ENCODE measurements at places on chromosomes 2 and 18.
A peak's percentile ranks its signal among the peaks of the same experiment; 100 is the strongest.

DNA sequence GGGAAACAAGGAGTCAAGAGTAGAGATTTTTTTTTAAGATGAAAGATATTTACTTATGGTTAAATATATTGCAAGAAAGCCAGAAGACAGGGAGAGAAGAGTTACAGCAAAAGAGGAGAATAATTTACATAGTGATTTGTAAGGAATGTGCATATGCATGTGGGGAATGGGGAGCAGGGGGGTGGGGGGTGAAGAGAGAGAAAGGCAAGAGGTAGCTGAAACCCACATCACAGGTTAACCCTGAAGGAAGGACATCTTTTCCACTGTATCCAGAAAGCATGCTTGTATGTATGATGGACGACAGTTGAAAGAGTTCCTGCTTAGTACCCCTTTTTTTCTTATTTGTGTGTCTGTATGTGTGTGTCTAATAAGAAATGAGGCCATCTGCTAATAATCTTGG, 371.9 kb downstream of the RAD51AP2 start:
- DNase-seq = no peak

DNA sequence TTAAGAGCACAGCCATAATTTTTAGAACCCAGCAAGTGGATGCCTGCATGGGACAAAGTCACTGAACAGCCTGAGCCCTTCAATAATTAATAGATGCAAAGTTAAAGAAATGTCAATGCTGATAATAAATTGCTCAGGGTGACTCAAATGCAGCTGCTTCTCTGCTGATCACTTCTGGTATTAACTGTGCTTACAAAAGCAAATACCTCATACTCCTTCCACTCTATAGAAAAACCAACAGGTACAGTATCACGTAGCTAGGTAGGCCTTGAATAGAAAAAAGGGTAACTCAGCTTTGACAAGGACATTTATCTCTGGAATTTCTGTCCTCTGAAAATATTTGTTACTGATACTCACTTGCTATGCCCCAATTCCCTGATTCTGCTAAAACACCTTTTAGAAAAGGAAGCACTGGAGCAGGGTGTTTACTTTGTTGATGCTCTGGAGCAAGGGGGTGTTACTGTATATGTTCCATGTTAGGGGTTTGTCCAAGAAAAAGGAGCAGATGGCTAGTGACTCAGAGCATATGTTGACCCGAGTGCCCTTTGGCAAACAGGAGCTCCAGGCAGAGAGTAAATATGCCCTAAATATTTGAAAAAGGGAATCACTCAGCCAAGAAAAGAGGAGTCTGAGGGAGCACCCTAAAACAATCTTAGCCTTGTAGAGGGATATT, 59.1 kb upstream of the RTN4 start:
- DNase-seq = no peak

GRCh38 chr2:149218497-149218896, 111.9 kb upstream of the LYPD6 start:
- no peak for DNase-seq

GRCh38 chr2:57376985-57377384, 669.6 kb upstream of the VRK2 start:
- DNase-seq = no peak

- DNase-seq = no peak
These were observed 27.1 kb upstream of the BARD1 start for GRCh38 chr2:214836568-214836967.

GRCh38 chr18:67634631-67635338, 118.3 kb upstream of the DSEL start:
- no peak for DNase-seq

GRCh38 chr2:189049709-189050164, 75.6 kb downstream of the COL3A1 start:
- DNase-seq = no peak

GRCh38 chr18:80037869-80038630, 3.8 kb downstream of the RBFA start:
- DNase-seq = no peak

DNA sequence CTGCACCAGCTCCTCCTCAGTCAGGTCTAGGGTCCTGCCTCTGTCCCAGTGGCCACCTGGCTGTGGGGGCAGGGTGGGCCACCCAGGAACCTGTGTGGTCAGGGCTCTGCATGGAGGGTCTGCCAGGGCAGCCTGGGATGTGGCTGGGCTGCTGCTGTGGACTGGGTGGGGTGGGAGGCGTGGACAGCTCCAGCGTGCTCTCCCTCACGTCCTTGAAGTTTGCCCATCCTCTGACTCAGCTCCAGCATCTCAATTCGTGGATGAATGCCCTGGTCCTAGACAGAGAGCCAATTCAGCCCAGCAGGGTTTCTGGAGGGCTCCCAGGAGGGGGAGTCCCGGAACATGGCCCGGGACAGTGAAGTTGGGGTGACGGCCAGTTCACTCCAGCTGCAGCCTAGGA, 64.3 kb upstream of the EPAS1 start:
- DNase-seq = no peak

DNA sequence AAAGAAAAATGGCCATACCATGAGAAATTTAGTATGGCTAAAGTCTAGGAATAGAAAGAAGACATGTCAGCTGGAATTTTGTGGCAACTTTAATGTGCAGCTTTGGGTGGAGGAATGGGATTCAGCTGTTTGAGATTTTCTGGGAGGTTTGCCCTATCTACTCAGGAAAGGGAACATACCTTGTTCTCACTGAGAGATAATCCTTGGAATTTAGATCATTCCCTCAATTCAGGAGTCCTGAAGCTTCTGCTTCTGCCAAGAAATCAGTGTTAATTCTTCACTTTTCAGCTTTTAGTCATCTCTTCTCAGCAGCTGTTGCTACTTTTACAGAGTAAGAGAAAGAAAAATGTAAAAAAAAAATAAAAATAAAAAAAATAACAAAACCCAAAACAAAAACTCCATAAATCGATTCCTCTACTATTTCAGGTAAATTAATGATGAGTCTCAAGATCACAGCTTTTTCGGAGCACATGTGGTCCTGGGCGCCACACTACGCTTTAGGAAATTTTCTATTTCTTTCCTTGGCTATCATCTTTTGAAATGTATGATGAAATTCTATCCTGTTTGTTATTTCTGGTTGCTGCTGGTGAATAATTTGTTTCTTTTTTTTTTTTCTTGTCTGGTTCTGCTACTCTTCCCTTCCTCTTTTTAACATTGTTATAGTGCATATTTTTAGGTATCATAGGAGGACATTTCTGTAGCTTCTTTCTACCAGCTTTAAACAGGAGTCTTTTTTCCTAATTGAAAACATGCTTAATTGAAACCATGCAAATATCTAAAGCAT, 18.9 kb upstream of the BAZ2B start:
- no peak for DNase-seq

DNA sequence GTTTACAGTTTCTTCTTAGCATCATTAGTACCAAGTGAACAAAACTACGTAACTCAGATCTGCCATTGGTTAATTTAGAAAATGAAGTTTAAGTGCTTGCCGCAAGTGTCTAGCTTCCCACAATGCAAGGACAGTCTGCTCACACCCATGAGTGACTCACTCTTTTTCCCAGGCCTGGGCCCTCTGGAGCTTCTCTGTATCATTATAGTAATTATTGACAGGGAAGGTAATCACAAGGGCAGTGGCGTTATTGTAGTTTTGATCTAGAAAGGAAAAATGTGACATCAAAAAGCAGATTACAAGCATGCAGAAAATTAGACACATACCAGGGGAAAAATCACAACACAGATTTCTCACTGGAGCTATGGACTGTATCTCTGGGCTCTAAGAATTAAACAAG, 38.5 kb downstream of the NPC1 start:
- DNase-seq = no peak

DNA sequence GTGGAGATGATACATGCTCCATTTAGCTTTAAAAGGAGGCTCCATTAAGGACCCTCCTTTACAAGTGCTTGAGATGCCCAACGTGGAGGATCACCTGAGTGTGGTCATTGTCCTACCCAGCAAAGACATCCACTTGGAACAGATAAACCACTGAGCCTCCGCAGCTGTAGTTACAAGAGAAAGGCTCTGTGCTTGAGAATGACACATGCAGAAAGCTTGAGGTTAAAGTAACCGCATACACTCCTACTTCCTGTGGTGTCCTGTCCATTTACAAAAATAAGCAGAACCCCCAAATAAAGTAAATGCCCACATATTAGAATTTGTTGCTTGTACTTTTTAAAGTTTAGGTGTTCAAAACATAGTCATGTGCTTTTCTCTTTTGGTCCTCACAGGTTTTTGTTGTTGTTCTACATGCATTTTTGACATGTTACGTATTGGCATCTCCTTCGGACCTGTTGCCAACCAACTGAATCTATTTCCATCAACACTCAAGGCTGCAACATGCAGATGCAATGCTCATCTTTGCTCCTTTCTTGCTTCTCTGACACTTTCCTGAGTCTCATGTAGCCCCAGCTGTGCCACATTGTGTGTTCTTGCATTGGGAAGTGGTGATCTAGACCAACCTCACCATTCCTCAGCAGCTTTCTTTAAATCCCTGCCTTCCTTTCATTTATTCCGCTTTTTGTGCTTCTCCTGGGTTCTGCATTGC, 56.0 kb downstream of the SERPINB7 start:
- DNase-seq = no peak

- DNase-seq = no peak
These were observed 16.5 kb upstream of the ME2 start for GRCh38 chr18:50862401-50862800.

DNA sequence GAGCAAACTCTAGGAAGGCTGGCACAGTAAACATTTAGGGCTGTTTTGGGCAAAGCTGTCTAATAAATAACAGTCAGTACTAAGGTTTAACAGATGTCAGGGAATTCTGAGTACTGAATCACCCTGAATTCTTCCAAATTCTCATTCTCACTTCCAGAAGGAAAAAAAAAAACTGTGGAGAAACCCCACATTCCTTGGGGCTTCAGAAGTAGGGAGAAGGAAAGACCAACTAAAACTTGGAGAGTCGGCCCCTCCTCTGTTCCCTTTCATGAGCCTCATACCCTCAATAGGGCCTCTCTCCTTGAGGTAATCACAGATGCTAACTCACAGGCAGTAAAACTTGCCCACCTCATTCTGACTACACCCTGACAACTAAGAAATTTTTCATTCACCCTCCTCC, 62.1 kb downstream of the CCDC148 start:
- no peak for DNase-seq

DNA sequence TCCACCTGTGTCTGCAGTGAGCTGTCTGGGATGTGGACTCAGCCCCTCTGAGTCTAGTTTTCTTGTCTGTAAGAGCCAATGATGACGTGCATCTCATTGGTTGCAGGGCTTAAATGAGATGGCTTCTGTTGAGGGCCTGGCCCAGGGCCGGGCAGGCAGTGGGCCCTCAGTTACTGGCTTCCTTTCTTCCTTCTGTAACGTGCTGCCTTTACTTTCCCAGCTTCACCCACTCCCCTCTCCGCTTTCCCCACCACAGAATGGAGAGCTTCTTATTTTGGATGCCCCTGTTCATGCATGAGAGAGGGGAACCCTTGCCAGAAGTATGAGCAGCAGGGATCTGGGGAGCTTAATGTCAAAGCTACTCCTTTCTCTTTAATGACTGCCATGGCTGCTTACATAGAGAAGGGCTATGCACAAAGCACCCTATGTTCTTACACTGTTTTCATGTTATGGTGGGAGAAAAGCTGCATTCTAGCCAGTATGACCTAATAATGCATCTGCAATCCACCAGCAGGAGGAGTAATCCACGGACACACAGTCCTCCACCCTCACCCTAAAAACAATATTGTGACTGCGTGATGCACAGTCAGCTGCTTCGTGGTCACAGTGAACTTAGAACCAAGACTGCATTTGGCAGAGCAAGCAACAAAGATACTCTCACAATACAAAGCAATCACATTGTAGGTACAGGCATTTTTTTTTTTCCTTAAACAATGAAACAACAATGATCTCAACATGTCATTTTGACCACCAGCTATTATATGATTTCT, 37.2 kb downstream of the CREG2 start:
- no peak for DNase-seq

GRCh38 chr2:71455011-71455740, 1.8 kb downstream of the DYSF start:
- no peak for DNase-seq

GRCh38 chr2:232798187-232798586, 21.8 kb upstream of the KCNJ13 start:
- no peak for DNase-seq

DNA sequence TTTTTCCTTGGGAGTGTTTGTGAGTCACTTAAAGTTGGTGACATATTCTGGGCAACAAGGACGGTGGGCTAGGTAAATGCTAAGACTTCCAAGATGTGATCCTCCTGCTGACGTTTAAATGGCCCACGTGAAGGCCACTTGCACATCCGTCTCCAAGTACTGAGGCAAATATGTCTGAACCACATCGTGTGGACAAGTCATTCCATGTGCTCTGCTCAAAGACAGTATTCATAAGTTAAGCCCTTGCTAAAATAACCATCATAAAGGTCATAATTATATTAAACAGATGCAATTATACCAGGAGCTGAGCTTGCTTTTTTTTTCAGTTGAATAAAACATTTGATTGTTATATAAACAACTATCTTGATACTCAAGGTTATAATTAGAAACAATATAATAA, 44.8 kb downstream of the SPP2 start:
- no peak for DNase-seq

- no peak for DNase-seq
These were observed 21.2 kb downstream of the TUBB6 start for GRCh38 chr18:12329125-12329698.

GRCh38 chr18:72830109-72830508, 37.7 kb downstream of the NETO1 start:
- peak; percentile 6 for DNase-seq

GRCh38 chr2:44598330-44599119, 236.8 kb downstream of the CAMKMT start:
- DNase-seq = no peak

- no peak for DNase-seq
These were observed 5.4 kb downstream of the GPN1 start for GRCh38 chr2:27634291-27634690.

DNA sequence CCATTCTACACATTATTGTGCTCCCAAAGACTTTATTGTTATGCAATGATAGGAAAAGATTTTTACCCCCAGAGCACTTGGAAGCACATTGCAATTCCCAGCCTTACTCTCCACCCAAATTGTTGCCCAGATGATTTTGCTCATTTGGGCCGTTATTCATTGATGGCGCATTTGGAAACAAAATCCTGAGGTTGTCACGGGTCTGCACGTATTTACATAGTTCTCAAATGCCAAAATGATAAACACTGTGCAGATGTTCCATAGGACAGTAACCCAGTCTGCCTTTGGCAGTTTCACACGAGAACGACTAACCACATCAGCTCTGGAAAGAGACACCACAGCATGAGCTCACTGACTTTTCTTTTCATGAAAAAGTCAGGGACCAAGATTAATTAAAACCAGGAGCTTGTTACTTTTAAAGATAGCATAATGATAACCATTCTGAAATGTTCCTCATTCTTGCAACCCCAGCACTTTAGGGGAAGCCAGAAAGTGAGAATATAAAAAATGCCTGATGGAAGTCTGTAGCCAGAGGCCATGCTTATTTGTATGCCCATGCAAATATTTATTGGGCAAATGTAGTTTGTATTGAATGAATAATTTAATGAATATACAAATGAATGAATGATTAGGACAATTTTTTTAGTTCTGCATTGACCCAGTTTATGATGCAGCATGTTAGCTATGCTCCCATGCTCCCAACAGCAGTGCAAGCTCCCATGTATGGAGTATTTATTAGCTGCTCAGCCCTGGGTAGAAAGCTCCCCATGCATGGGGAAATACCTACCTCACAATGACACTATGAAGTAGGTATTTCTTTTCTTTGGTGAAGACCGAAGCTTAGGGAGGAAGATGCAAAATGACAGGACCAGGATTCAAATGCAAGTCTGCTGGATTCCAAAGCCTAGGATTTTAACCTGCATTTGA, 84.6 kb downstream of the MAIP1 start:
- no peak for DNase-seq

All from nucleus accumbens (tissue), 56 donors.